GM23248 (cell line): ENCODE measurements at places on chromosomes 12 and 14. TPM values are rescaled to one million over a fixed set of nuclear protein-coding genes. Genes with fewer than 3 reads are reported as not detected.

NPAS3 gene
- 0.65 TPM in 1 of 2 replicates, not detected in the other for total RNA-seq

CFAP54 gene
- total RNA-seq, result 0.32 and 2.0 TPM in 2 replicates

RNASE1 gene
- not detected in 2 replicates for total RNA-seq

OR10P1 gene
- not detected in 2 replicates for total RNA-seq
